ENCODE measurements at places on chromosomes 3 and 15. TPM values are rescaled to one million over a fixed set of nuclear protein-coding genes. Genes with fewer than 3 reads are reported as not detected.

DNA sequence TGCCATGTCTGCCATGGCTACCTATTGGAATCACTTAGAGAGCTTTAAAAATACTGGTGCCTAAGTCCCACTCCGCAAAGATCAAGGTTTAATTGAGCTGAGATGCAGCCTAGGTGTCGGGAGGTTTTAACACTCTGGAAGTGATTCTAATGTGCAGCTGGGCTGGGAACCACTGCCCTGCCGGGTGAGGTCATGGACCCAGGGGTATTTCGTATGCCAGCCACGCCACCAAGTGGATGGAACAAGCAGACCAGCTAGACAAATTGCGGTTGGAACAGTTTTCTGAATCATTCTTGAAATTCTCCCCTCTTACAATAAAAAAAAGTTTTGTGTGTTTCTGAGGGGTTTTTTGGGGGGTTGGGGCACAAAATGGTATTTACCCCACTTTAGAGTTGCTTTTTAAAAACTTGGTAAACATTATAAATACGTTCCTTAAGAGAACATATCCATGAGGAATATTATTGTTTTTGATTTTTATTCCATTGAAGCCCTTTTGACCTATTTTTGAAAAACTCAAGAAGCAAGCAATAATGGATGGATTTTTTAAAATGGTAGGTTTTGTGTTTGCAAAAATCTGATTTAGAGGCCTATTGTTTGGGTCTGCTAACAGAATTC lies 66.2 kb upstream of the CSTA start:
- H3K4me1 ChIP-seq, result peaks cover 10% of the 10 kb centered on the region
- no peaks in the 10 kb centered on the region for H3K27me3 ChIP-seq
- H3K4me3 ChIP-seq, result no peak overlapping the region
- peak; percentile 50 for DNase-seq

GRCh38 chr15:67839499-67839928 lies 331 bp downstream of the RNU6-1 start:
- DNase-seq, result no peak
- H3K27me3 ChIP-seq, result peaks cover 4% of the 10 kb centered on the region
- no peaks in the 10 kb centered on the region for H3K36me3 ChIP-seq
- peak overlapping the region; percentile 93 for H3K27ac ChIP-seq
- peaks cover 41% of the 10 kb centered on the region for H3K4me1 ChIP-seq

CRABP1 gene
- not detected for total RNA-seq

GRCh38 chr3:42647821-42648459 lies 5.6 kb upstream of the ZBTB47 start:
- no peak overlapping the region for H3K27ac ChIP-seq
- H3K36me3 ChIP-seq, result no peaks in the 10 kb centered on the region
- peaks cover 40% of the 10 kb centered on the region for H3K4me1 ChIP-seq
- H3K27me3 ChIP-seq, result no peaks in the 10 kb centered on the region
- no peak overlapping the region for H3K4me3 ChIP-seq

DNA sequence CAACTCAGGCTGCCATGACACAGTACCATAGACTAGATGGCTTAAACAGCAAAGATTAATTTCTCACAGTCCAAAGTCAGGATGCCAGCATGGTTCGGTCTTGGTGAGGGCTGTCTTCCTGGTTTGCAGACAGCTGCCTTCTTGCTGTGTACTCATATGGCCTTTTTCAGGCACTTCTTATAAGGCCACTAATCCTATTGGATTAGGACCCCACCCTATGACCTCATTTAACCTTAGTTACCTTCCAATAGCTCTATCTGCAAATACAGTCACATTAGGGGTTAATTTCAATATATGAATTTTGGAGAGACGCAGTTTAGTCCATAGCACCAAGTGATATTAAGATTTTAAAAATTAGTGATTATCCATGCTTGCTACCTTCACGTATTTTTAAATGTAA lies 297.8 kb downstream of the WDR72 start:
- no peak overlapping the region for H3K4me3 ChIP-seq
- H3K27me3 ChIP-seq, result no peaks in the 10 kb centered on the region
- DNase-seq, result no peak
- H3K36me3 ChIP-seq, result no peaks in the 10 kb centered on the region
- no peak overlapping the region for H3K27ac ChIP-seq
- H3K4me1 ChIP-seq, result no peaks in the 10 kb centered on the region

ACP3 gene
- 0.90 TPM for total RNA-seq

FOXB1 gene
- total RNA-seq, result not detected

GNAT1 gene
- not detected for total RNA-seq

GRCh38 chr15:98968576-98968975 lies 39.0 kb downstream of the PGPEP1L start:
- no peaks in the 10 kb centered on the region for H3K36me3 ChIP-seq
- no peaks in the 10 kb centered on the region for H3K27me3 ChIP-seq
- no peak for DNase-seq
- H3K27ac ChIP-seq, result no peak overlapping the region
- no peaks in the 10 kb centered on the region for H3K4me1 ChIP-seq

DNA sequence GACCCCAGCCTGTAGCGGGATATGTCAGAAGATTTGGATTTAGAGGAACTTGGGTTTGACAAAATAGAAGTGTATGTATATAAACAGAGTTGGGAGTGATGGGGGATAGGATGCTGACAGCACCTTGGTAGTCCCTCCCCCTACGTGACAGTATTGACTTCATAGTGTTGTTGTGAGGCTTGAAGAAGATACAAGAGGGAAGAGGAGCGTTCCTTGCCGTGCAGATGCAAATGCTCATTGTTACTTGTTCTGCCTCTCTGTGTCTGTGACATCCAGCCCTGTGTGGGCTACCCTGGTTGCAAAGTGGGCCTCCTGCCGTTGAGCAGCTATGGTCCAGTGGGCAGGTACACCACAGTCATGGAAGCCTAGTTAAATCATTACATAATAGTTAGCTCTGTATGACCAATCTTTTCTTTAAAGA lies 45.0 kb downstream of the SMAD3 start:
- H3K4me1 ChIP-seq, result peaks cover 58% of the 10 kb centered on the region
- H3K36me3 ChIP-seq, result no peaks in the 10 kb centered on the region
- peak; percentile 18 for DNase-seq
- no peak overlapping the region for H3K4me3 ChIP-seq
- peak overlapping the region; percentile 22 for H3K27ac ChIP-seq
- no peaks in the 10 kb centered on the region for H3K27me3 ChIP-seq

DNA sequence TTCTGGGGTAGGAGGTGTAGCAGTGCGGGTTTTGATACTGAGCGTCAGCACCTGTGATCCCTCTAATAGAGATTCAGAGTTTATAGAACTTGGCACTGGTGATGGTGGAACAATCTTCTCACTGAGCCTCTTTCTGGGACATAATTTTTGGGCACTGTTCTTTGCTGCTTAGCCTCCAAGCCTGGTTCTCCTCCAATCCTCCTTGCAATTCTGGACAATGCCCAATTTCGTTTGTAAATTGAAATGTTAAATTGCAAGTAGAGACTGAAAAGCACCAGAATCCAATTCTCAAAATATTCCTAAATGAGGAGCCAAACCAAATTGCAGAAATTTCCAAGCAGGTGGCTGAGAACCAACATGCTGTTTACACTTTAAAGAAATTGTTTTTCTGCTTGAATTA lies 149.8 kb upstream of the ABI3BP start:
- H3K4me3 ChIP-seq, result no peak overlapping the region
- H3K27me3 ChIP-seq, result no peaks in the 10 kb centered on the region
- H3K4me1 ChIP-seq, result no peaks in the 10 kb centered on the region
- H3K27ac ChIP-seq, result no peak overlapping the region
- no peaks in the 10 kb centered on the region for H3K36me3 ChIP-seq

SLC12A1 gene
- not detected for total RNA-seq

SIDT1 gene
- total RNA-seq, result 0.28 TPM

- H3K4me1 ChIP-seq, result peaks cover 5% of the 10 kb centered on the region
- H3K27me3 ChIP-seq, result no peaks in the 10 kb centered on the region
- H3K36me3 ChIP-seq, result no peaks in the 10 kb centered on the region
- peak; percentile 59 for DNase-seq
- H3K27ac ChIP-seq, result no peak overlapping the region
These were observed 214.5 kb downstream of the MTHFS start for GRCh38 chr15:79682285-79682684.

GRCh38 chr3:48952510-48953118 lies 34.0 kb downstream of the ARIH2 start:
- H3K4me1 ChIP-seq, result no peaks in the 10 kb centered on the region
- peaks cover 25% of the 10 kb centered on the region for H3K36me3 ChIP-seq
- no peak overlapping the region for H3K27ac ChIP-seq
- no peaks in the 10 kb centered on the region for H3K27me3 ChIP-seq

- DNase-seq, result peak; percentile 34
- no peak overlapping the region for H3K4me3 ChIP-seq
- peak overlapping the region; percentile 57 for H3K27ac ChIP-seq
- H3K36me3 ChIP-seq, result peaks cover 12% of the 10 kb centered on the region
- no peaks in the 10 kb centered on the region for H3K27me3 ChIP-seq
These were observed 163.7 kb downstream of the PLD1 start for GRCh38 chr3:171646357-171647133.

- no peak overlapping the region for H3K27ac ChIP-seq
- DNase-seq, result no peak
- H3K4me1 ChIP-seq, result no peaks in the 10 kb centered on the region
- H3K36me3 ChIP-seq, result no peaks in the 10 kb centered on the region
These were observed 283.2 kb upstream of the KCNH8 start for GRCh38 chr3:18864933-18865731.

DNA sequence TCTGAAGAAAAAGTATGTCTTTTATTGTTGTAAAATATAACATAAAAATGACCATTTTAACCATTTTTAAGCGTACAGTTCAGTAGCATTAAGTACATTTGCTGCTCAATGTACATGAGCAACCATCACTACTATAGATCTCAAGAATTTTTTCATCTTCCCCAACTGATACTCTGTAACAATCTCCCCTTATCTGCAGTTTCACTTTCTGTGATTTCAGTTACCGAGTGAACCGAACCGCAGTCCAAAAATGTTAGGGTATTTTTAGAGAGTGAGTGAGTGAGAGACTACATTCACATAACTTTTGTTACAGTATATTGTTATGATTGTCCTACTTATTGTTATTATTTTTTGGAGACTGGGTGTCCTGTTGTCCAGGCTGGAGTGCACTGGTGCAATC lies 9.0 kb upstream of the SLC25A26 start:
- H3K4me1 ChIP-seq, result no peaks in the 10 kb centered on the region
- H3K27me3 ChIP-seq, result no peaks in the 10 kb centered on the region
- no peak overlapping the region for H3K4me3 ChIP-seq
- no peak overlapping the region for H3K27ac ChIP-seq
- DNase-seq, result no peak
- H3K36me3 ChIP-seq, result no peaks in the 10 kb centered on the region

FRMD5 gene
- total RNA-seq, result 74.6 TPM

MAP3K13 gene
- total RNA-seq, result 18.5 TPM

DNA sequence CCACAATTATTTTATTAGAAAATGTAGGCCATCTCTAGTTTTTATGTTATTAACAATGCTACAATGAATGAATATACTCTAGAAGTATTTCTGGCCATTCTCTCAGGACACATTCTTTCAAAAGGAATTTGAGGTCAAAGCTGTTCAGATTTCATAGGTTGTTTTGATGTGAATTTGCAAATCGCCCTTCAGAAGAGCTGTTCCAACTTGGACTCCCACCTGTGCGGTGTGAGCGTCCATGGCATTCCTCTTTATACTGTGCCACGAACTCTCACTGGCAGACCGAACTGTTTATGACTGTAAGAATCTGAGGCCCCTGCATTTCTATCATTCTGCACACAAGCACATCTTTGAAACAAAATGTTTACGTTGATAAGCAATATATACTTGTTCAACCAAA lies 18.6 kb upstream of the SLC24A5 start:
- H3K4me1 ChIP-seq, result no peaks in the 10 kb centered on the region
- H3K27me3 ChIP-seq, result peaks cover 41% of the 10 kb centered on the region
- no peak overlapping the region for H3K27ac ChIP-seq

IGSF11 gene
- 5.0 TPM for total RNA-seq

GRCh38 chr15:23446215-23447106 lies 582 bp downstream of the GOLGA6L2 start:
- H3K36me3 ChIP-seq, result no peaks in the 10 kb centered on the region
- no peak overlapping the region for H3K4me3 ChIP-seq
- no peak for DNase-seq
- H3K27ac ChIP-seq, result no peak overlapping the region

GRCh38 chr3:72177075-72178050 lies 392.4 kb upstream of the PROK2 start:
- H3K27ac ChIP-seq, result peak overlapping the region; percentile 10
- peak overlapping the region; percentile 27 for H3K4me3 ChIP-seq
- DNase-seq, result peak; percentile 69

GOLGA8T gene
- 2.2 TPM for total RNA-seq

GRCh38 chr15:67433495-67434099 lies 87.3 kb upstream of the C15orf61 start:
- no peaks in the 10 kb centered on the region for H3K4me1 ChIP-seq
- H3K27ac ChIP-seq, result no peak overlapping the region
- H3K27me3 ChIP-seq, result no peaks in the 10 kb centered on the region

GRCh38 chr3:187678726-187679268 lies 8.6 kb upstream of the SST start:
- H3K27me3 ChIP-seq, result peaks cover 35% of the 10 kb centered on the region
- peak; percentile 42 for DNase-seq

MEIS2 gene
- total RNA-seq, result 56.2 TPM

LYZL4 gene
- total RNA-seq, result not detected

CCR9 gene
- total RNA-seq, result not detected

STRIT1 gene
- 1.7 TPM for total RNA-seq

TGM4 gene
- total RNA-seq, result not detected

DNA sequence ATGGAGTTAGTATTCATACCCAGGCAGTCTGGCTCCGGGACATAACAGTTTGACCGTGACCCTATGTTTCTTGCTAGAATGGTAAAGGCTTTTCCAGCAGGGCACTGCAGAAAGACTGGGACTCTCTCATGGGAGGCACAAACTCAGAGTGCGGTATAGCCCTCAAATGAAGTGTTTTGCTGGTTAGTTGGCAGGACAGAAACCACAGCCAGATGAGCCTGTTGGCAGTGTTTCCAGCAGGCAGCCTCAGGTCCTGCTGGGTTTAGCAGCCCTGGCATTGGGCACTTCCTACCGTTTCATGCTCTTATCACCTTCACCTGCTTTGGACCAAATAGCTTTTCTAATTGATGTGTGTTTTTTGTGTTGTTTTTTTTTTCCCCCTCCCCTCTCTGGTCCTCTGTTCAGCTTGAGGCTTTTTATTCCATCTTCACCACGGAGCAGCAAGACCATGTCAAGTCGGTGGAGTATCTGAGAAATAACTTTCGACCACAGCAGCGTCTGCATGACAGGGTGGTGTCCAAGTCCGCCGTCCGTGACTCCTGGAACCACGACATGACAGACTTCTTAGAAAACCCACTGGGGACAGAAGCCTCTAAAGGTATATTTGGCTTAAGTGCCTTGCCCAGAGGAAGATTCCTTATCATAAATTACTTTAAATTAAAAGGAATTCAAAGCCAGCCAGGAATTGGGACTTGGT lies 205.6 kb downstream of the FEZF2 start:
- no peak overlapping the region for H3K4me3 ChIP-seq
- H3K27ac ChIP-seq, result no peak overlapping the region
- H3K36me3 ChIP-seq, result no peaks in the 10 kb centered on the region
- no peak for DNase-seq
- H3K4me1 ChIP-seq, result peaks cover 39% of the 10 kb centered on the region

Data from heart left ventricle (tissue), 16 donors.